Kasumi-1 (cell line): ENCODE measurements at places on chromosomes 6 and 20.

- DNase-seq, result no peak
Measured at GRCh38 chr6:27778625-27779417, 133.4 kb downstream of the OR2B2 start.

GRCh38 chr6:25342802-25343201, 63.6 kb downstream of the CARMIL1 start:
- DNase-seq, result peak; percentile 5

GRCh38 chr6:71088166-71088565, 131.3 kb upstream of the B3GAT2 start:
- no peak for DNase-seq

GRCh38 chr6:12200761-12201160, 89.4 kb upstream of the EDN1 start:
- DNase-seq, result no peak

DNA sequence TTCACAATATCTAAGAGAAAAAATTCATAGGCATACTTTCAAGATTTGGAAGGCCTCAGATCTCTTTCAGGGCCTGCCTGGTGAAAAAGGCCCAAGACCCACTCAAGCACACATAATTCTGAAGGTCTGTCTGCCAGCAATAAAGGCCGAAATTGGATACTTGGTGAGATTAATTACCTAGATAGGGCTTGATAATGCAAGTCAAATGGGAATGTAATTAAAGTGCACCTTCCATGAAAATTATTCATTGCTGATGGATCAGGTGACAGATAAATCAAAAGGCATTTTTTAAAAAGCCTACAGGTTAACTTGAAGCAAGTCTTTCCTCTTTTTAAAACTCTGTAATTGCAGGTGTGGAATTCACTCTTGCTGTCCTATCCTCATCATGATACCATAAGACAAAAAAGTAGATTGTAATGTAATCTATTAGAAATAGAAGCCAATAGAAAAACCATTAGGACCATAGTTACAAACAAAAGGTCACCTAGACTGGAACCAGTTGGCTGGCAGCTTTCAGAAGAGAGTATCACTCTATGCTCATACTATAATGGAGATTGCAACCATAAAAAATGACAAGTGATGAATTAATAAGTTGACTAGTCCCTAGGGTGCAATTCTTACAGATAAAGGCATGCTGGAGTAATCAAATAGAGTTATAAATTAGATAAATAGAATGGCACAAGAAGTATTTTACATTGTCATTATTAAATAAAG, 77.3 kb downstream of the EPHA7 start:
- DNase-seq, result no peak

DNA sequence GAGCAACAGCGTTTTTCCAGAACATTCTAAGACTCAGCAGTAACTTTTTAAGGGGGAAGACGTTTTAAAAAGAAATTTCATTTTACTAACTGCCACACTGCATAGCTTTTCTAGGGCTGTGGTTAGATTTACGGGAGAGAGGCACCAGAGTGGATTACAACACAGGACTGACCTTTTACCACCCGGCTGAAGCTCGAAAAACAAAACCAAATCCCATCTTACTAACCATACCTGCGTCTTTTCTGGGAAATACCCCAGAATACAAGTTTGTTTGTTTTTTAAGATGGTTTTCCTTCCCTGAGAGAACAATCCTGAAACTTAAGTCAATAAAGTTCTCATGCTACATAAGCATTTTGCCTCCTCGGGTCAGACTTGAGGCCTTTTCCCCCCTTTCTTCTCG, 209.3 kb upstream of the SOX4 start:
- no peak for DNase-seq

GRCh38 chr20:46649965-46650542, 1.2 kb downstream of the SLC13A3 start:
- no peak for DNase-seq

GRCh38 chr6:87908978-87909811, 138.4 kb upstream of the SPACA1 start:
- no peak for DNase-seq

DNA sequence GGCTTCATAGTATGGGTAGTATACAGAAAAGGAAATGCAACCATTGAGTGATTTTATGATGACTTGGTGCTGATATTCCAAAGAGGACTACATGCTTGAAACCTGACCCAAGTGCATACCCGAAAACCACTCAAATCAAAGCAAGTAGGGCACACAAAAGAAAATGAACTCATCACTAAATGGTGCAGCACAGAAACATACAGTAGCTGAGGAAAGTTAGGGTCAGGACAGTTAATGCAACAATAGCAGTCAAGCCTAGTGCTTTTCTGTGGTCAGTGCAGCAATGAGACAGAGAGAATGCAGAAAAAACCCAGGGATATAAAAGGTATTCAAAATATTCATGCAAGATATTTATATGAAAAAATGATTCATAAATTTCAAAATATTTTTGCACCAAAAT, 711.1 kb downstream of the EPHA7 start:
- DNase-seq, result no peak

DNA sequence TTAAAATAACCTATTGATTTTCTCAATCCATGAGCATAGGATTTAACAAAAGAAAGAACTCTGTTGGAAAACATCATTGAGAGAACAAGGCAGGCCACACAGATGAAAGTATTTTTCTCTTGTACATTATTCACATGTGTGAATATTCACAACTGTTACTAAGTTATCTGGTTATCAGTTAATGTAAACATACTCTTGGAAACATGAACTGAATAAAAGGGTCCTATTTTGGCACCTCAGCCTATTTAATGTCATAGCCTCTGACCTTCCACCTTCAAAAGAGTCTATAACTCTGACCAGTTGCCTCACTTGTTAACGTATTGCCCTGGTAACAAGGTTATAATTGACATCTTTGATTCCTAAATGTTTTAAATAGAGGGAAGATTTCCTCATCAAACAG, 8.1 kb downstream of the SYCP2 start:
- DNase-seq, result no peak

GRCh38 chr6:168794491-168794890, 353.5 kb downstream of the SMOC2 start:
- no peak for DNase-seq

- peak; percentile 64 for DNase-seq
Measured at GRCh38 chr20:32761831-32762753, at the start of gene DNMT3B. TSS of gene DNMT3B (plus strand) at chr20:32762385. CDS start at chr20:32780324, 17,939 bp downstream.

DNA sequence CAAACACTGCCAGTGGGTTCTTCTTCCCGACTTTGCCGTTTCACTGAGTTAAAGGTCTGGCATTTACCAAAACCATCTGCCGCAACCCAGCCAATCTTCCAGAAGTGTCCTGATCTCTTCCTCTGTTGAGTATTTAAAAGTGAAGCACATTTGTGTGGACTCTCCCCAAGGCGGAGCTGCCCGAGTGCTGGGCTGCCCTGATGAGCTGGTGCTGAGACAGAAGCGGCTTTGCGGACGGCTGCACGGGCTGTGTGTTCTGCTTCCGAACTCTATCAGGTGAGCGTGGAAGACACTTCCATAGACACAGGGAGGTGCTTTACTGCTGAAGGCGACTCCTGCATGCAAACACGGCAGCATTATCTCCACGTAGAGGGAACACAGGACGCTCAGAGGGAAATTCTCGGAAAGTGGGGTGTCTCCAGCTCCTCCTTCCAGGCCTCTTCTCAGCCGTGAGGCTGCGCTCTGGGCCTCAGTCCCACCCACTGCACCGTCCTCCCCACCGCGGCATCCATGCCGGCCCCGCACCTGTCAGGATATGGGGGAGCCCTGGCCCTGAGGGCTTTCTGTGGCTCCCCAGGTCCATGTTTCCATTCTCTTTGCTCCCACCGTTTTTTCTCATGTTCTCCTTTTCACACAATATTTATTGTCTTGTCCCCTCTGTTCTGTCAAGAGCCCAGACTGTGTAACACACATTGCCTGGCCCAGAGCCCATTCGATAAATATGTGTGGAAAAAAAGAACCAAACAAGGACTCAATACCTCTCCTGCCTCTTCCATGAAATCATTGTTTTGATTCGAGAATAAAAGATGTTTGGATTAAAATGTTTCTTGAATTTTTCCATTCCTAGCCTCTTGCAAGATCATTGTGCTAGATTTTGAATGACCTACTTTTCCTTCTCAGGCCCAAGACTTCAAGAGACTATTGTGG, 205.1 kb downstream of the DLL1 start:
- no peak for DNase-seq

GRCh38 chr6:30102414-30102969, 10.4 kb downstream of the TRIM31 start:
- DNase-seq, result no peak

DNA sequence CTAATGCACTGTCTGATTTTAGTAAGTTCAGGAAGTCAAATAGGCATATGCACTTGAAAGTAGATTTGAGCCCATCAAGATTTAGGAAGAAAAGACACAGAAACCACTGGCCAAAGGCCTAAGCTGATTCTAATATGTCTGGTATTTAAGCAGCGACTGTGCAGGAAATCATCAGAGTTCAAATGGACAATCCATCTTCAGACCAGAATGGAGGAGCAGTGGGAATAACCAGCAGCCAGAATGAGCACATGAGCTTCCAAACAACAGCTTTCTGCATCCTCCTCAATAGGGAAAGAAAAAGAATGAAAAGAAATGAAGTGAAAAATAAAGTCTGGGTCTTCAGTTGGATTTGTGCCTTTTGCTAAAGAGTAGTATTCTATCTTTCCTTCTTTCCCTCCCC, 50.6 kb downstream of the SOD2 start:
- no peak for DNase-seq

DNA sequence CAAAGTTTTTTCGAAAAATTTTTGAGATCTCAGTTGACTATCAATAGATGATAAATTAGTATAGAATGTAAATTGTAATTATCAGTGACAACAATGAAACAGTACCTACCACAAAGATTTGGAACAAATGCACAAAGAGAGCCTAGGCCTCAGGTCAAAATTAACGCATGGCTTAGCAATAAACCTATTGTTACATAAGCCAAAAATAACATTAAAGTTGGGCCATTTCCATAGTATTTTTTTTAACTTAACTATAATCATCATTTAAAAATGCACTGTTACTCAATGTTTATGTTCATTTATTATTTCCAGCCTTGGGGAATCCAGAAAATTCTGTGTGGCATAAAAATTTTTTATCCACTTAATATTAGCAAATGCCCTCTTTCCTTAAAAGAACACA, 117.0 kb downstream of the EPB41L2 start:
- DNase-seq, result no peak

DNA sequence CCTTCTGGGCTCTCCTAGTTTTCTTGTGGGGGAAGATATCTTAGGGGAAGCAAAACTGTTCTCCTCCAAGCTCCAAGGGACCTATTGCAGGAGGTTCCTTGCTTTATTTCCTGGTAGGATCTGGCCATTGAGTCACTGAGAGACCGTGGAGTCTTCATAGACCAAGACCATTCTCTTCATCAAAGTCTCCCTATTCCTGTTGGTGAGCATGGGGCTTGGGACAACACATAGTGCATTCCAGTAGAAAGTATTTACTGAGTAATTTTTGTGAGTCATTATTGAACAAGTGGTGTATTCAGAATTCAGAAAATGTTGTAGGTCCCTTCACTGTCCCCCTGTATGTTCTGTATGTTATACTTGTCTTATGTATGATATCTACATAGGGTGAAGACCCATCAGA, 133.6 kb downstream of the CDH26 start:
- DNase-seq, result no peak

DNA sequence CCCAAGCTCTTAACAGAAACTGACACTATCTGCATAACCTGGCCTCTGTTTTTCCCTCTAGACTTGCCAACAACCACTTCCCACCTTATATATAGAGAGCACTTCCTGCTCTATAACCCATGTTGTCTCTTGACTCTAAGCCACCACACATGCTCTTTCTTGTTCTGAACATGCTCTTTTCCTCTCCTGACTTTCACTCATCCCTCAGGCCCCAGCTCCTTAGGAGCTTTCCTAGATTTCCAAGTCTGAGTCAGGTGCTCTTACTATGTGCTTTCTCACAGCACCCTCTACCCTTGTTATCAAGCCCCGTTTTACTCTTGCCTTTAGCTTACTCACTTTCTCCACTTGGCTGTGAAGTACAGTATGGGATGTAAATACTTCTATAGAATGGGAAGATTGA, 143.9 kb upstream of the EYA4 start:
- DNase-seq, result peak; percentile 18

DNA sequence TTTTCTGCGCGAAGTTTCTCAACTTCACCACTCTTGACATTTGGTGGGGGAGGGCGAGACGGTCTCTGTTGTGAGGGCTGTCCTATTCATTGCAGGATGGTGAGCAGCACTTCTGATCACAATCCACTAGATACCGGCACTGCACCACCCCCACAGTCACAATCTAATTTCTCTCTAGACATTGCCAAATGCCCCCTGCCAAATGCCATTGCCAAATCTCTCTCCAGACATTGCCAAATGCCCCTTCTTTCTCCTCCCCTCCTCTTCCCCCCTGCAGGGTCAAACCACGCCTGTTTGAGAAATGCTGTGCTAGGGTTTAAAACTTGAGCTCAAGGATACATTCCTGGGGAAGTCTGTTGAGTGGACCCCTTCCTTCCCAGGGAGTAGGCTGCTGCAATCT, 603.5 kb upstream of the CDH4 start:
- no peak for DNase-seq
